ENCODE measurements at places on chromosomes 4 and X. TPM values are rescaled to one million over a fixed set of nuclear protein-coding genes. Genes with fewer than 3 reads are reported as not detected.

- peak overlapping the region; percentile 80 for H3K4me3 ChIP-seq
- no peaks in the 10 kb centered on the region for H3K27me3 ChIP-seq
- H3K27ac ChIP-seq, result peak overlapping the region; percentile 69
- peak; percentile 58 for DNase-seq
These were observed 28.7 kb upstream of the RBMX start for GRCh38 chrX:136909119-136909705.

GRCh38 chr4:3675251-3676115 lies 90.7 kb upstream of the ADRA2C start:
- H3K4me1 ChIP-seq, result no peaks in the 10 kb centered on the region
- DNase-seq, result no peak
- no peak overlapping the region for H3K4me3 ChIP-seq
- no peaks in the 10 kb centered on the region for H3K27me3 ChIP-seq

DNA sequence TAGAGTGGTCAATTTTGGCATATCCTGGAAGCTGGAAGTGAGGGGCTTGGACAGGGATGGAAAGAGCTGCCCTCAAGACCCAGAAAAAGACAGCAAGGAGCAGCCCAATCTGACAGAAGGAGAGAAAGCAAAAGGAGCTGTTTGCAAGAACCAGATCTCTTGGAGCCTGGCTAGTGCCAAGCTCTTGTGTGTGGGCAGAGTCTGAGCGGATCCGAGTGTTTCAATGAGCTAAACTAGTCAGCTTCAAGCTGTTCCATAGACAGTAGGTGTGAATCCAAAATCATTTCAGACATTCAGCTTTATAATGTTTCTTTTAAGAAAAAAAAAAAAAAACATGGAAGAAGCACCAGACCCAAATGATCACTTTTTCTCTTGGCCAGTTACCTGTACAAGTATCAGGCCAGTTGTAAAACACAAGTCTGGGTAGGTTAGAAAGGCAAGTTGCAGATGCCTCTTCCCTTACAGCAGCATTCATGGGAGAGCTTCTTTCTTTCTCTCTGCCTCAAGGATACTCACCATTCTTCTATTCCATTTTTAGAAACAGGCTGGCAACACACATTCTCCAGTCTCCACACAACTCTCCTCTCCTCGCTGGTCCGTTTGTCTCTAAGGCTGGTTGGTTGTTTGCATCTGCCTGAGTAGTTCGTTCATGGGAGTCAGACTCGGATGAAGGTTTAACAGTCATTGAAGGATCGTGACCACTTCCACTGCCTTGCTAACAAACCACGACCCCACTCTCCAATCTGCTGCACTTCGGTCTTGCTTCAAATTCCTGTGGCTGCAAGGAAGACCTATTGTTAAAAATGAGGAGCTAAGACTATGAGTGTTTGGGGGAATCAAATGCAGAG lies 105.2 kb upstream of the GATB start:
- no peaks in the 10 kb centered on the region for H3K36me3 ChIP-seq
- no peaks in the 10 kb centered on the region for H3K27me3 ChIP-seq
- no peaks in the 10 kb centered on the region for H3K4me1 ChIP-seq
- H3K27ac ChIP-seq, result no peak overlapping the region
- no peak overlapping the region for H3K4me3 ChIP-seq

GRCh38 chrX:117038918-117039440 lies 576.2 kb upstream of the CT83 start:
- H3K36me3 ChIP-seq, result no peaks in the 10 kb centered on the region
- DNase-seq, result no peak
- no peak overlapping the region for H3K4me3 ChIP-seq
- H3K4me1 ChIP-seq, result no peaks in the 10 kb centered on the region

DNA sequence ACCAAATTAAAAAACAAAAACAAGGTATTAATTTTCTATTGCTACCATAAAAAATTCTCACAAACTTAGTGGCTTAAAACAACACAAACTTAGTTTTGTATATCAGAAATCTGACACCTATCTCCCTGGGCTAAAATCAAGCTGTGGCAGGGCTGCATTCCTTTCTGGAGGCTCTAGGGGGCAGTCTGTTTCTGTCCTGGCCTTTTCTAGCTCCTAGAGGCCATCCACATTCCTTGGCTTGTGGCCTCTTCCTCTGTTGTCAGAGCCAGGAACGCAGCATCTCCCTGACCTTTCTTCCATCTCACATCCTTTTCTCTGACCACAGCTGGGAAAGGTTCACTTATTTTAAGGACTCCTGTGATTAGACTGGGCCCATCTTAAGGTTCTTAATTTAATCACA lies 38.9 kb upstream of the TLR2 start:
- no peaks in the 10 kb centered on the region for H3K4me1 ChIP-seq
- no peaks in the 10 kb centered on the region for H3K27me3 ChIP-seq
- no peak overlapping the region for H3K27ac ChIP-seq
- no peak for DNase-seq
- H3K36me3 ChIP-seq, result no peaks in the 10 kb centered on the region
- no peak overlapping the region for H3K4me3 ChIP-seq

HNRNPH2 gene
- 82.7 TPM for total RNA-seq

GRCh38 chr4:23970201-23970850 lies 80.5 kb upstream of the PPARGC1A start:
- DNase-seq, result no peak
- no peaks in the 10 kb centered on the region for H3K27me3 ChIP-seq
- no peaks in the 10 kb centered on the region for H3K36me3 ChIP-seq
- no peak overlapping the region for H3K4me3 ChIP-seq

DNA sequence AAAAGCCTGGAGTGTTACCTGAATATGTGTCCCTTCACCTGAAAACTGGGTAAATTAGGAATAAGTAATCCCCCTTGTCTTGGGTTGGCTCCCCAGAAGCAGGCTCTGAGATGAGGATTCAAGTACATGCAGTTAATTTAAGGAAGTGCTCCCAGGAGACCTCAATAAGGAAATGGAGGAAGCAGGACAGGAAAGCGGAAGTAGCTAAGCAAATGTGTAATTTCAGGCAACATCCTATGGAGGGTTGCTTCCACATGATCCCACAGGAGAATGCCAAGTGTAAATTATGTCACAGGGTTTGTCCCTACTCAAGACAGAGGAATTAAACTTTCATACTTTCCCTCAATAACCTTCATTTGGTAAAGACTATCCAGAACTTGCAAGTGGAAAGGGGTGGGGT lies 48.1 kb upstream of the ARHGEF6 start:
- no peaks in the 10 kb centered on the region for H3K36me3 ChIP-seq
- DNase-seq, result no peak
- no peak overlapping the region for H3K27ac ChIP-seq
- H3K27me3 ChIP-seq, result no peaks in the 10 kb centered on the region

FGF13 gene
- 4.6 TPM for total RNA-seq

FHIP1A gene
- total RNA-seq, result under 0.01 TPM

CPLX1 gene
- not detected for total RNA-seq

GRCh38 chr4:146108756-146109155 lies 66.8 kb upstream of the LSM6 start:
- H3K36me3 ChIP-seq, result no peaks in the 10 kb centered on the region
- H3K27ac ChIP-seq, result no peak overlapping the region
- H3K27me3 ChIP-seq, result no peaks in the 10 kb centered on the region

GPM6B gene
- total RNA-seq, result 1.0 TPM

GRCh38 chr4:127622621-127622920 lies 10.2 kb upstream of the INTU start:
- H3K27me3 ChIP-seq, result peaks cover 3% of the 10 kb centered on the region
- peak overlapping the region; percentile 85 for H3K4me3 ChIP-seq
- DNase-seq, result no peak
- no peak overlapping the region for H3K27ac ChIP-seq

CLIC2 gene
- 6.7 TPM for total RNA-seq

- no peak overlapping the region for H3K4me3 ChIP-seq
- H3K27me3 ChIP-seq, result no peaks in the 10 kb centered on the region
- H3K36me3 ChIP-seq, result no peaks in the 10 kb centered on the region
- H3K4me1 ChIP-seq, result peaks cover 2% of the 10 kb centered on the region
These were observed 170.7 kb upstream of the PUDP start for GRCh38 chrX:7318661-7319060.

DNA sequence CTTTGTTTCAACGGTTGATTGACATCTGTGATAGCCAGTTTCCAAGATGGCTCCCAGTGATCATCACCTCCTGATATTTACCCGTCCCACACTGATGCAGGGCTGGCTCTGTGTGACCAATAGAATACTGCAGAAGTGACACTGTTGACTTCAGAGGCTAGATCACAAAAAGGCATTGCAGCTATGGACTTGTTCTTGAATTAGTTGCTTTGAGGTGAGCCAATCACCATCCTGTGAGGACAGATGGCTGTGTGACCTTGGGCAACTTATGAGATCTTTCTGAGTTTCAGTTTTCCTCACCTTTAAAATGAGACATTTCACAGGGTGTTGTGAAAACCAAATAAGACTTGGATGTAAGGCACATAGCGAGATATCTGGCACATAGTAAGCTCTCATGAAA lies 1.8 kb upstream of the GPR82 start:
- no peaks in the 10 kb centered on the region for H3K36me3 ChIP-seq
- no peak for DNase-seq
- no peaks in the 10 kb centered on the region for H3K4me1 ChIP-seq
- H3K4me3 ChIP-seq, result no peak overlapping the region
- no peaks in the 10 kb centered on the region for H3K27me3 ChIP-seq
- no peak overlapping the region for H3K27ac ChIP-seq

DNA sequence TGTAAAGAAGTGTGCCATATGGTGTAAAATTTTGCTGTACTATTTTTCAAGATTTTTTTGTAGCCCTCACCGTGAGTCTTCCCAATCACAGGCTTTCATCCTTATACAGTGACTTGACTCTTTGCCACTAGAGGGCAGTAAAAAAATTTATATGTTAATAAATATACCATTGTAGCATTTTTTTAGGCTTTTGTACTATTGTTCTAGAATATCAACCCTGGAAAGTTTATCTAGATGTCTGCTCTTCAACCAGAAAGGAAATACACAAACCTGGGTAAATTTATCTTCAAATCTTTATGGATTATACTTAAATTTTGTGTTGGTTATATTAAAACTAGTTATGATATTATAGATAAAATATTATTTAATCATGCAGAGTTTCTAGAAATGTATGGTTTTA lies 235.3 kb downstream of the TENM3 start:
- DNase-seq, result peak; percentile 73
- H3K4me1 ChIP-seq, result no peaks in the 10 kb centered on the region
- no peaks in the 10 kb centered on the region for H3K27me3 ChIP-seq
- no peak overlapping the region for H3K4me3 ChIP-seq

Measured in fibroblast of lung (primary cell).